ENCODE measurements at places on chromosomes 7 and 10.

DNA sequence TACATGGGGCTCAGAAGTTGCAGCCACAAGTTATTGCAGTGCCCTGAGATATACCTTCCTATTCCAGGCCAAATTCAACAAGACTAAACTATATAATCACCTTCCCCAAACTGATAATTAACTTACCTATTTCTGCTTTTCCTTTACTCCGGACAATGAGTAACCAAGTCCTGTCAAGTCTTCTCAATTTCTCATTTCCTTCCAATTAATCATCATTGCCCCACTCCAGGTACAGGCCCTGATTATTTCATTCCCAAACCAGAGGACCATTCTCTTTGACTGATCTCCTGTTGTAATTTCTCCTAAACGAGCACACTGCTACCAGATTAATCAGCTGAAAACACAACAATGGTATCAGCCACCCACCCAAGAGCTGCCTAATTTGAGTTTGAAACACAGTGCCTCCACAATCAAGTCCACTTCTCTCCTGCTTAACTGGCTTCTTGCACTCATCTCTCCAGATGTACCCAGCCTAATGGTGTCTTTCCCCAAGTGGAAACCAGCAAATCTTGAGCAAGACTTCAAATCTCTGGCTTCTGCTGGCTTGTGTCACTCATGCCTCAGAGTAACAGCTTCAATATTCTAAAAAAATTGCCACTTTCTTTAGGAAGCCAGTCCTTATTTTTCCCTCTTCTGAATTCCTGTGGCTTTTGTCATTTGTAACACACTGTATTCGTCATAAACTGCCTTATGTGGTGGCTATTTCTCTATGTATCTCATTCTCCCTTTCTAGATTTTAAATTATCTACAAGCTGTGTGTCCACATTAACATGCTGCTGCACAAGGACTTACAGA lies 89.1 kb downstream of the CDK6 start:
- DNase-seq: no peak

DNA sequence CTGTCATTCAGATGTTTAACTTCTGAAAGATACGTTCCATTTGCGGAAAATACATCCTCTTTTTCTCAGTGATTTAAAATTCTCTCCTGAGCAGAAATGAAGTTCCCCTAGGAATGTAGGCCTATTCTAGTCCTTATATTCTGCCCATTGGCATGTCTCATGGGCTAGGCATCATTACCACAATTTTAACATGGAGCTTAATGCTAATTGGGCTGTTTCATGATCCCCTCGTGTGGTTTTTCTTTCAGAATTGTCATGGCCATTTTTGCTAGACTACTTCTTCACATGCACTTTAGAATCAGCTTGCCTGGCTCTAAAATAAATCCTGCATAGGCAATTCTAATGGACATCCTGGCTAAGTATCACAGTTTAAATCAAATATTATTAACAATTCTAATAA lies 1.0 kb downstream of the TMEM176B start:
- no peak for DNase-seq

DNA sequence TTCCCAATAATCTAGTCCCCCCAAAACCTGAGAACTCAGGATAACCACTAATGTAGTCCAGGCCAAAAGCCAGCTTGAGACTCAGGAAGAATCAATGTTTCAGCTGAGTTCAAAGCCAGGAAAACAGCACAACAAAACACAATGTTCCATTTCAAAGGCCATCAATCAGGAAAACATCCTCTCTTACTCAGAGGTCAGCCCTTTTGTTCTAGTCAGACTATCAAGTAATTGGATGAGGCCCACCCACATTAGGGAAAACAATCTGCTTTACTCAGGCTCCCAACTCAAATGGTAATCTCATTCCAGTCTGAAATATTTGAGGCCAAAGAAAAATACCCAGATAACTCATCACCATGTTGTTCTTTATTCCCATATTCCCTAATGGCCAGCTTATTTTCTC lies 152.2 kb downstream of the SDHAF3 start:
- DNase-seq: no peak

DNA sequence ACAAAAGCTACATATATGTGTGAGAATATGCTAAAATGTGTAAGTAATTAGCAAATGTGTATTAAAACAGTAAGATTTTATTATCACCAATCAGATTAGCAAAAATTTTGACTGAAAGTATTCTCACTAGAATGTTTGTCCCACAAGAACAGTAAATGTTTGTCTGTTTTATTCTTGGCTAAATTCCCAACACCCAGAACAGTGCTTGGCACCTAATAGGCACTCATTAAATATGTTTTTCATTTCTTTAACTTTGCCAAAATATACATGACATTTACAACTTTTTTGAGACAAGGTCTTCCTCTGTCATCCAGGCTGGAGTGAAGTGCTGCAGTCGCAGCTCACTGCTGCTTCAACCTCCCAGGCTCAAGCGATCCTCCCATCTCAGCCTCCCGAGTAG lies 143.6 kb downstream of the EBF3 start:
- no peak for DNase-seq

- DNase-seq: peak; percentile 23
These were observed 680 bp downstream of the C7orf57 start for GRCh38 chr7:48035967-48036478.

DNA sequence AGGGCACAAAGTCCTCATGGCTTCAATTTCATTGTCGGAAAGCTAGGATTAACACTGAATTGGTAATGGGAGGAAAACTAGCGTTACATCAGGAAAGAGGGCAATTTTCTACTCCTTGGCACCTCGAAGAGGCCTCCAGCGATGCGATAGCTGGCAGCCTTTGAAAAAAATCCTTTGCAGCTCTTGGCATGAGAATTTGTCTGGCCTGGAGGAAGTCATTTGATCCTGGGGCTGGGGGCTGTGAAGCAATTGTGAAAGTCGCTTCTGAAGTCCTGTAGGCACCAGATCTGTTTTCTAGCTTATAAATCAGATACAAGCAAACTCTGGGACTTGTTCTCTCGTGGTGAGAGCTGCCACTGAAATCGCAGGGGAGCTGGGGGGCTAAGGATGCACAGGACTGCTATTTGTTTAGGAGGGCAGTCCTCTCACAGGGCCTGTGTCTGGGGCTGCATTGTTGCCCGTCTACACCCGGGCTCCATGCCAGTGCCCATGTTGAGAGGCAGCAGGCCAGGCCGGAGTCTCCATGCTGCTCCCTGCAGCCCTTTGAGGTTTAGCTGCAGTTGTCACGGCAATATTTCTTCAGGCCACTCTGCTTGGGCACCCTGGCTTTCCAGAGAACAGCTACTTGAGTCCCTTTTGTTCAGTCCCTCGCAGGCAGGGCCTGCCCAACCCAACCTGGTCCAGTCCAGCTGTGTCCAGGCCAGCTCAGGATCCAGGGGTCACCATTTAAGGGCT lies 206.8 kb upstream of the LYZL1 start:
- DNase-seq: no peak

DNA sequence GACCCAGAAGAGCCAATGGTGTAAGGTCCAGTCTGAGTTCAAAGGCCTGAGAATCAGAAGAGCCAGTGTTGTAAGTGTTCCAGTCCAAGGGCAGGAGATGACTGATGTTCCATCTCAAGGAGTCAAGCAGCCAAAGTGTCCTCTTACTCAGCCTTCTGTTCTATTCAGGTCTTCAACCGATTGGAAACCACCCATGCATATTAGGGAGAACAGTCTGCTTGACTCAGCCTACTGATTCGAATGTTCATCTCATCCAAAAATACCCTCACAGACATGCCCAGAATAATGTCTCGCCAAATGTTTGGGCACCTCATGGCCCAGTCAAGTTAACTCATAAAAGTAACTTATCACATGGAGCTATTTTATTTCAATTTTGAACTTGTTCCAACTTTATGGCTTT lies 2.9 kb upstream of the WDFY4 start:
- no peak for DNase-seq

- DNase-seq: peak; percentile 45
These were observed 32.0 kb downstream of the TSPAN14 start for GRCh38 chr10:80485946-80486764.

GRCh38 chr7:45978731-45979211 lies 57.7 kb upstream of the IGFBP3 start:
- DNase-seq: no peak
